ENCODE measurements at places on chromosomes 3 and 15.

GRCh38 chr3:59621037-59621436 is 571.2 kb upstream of the CFAP20DC start:
- DNase-seq, result no peak

- DNase-seq, result no peak
These were observed 4.6 kb downstream of the UNC13C start for GRCh38 chr15:53982876-53983275.

DNA sequence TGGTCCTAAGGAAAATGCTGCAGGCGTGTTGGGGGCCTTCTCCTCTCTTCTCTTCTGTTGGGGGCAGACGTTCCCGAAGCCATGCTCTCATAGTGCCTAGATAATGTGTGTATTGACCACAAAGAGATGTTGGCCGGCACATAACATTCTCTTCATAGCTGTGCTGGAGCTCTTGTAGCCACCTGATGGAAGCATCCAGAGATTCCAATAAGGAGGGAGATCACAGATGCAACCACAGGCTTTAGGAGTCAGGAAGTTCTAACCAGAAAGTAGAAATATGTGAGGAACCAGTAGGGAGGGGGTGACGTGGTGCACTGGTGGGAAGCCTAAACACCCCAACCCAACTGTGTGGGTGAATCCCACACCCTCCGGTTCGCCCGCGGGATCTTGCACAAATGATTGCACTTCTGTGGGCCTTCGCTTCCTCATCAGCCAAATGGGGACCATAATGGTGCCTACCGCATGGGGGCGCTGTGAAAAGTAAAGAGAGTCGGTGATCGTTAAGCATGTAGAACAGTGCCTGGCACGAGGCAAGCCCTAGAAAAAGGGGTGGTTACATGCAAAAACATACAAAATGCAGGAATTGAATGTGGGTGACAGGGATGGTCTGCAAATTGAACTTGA is 87.8 kb downstream of the TOP2B start:
- DNase-seq, result no peak

DNA sequence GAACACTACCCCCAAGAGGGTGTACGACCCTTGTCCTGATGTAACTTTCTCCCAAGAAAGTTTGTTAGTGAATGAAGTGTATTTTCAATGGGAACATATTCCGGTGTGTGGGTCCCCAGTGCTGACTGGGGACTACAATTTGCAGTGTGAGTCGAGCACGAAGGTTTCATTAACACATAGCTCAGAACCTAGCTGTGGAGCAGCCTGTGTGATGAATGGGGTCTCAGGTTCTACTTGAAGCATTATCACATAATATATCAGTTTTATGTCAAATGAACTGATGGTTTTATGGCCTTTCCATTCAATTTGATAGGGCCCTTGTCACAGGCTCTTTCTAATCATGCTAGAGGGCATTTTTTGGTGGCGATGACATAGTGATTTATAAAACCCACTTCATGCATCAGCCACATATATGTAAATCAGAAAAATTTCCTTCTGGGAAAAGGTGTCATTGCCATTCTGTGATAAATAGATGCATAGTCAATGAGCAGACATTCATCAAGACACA is 44.1 kb downstream of the RETNLB start:
- DNase-seq, result no peak

- no peak for DNase-seq
These were observed 30.8 kb downstream of the MLH1 start for GRCh38 chr3:37024092-37024491.
